ENCODE measurements at places on chromosomes 12 and 14. TPM values are rescaled to one million over a fixed set of nuclear protein-coding genes. Genes with fewer than 3 reads are reported as not detected.

Gene GLT8D2
- 101 TPM for total RNA-seq

Gene FLRT2
- 194 TPM for total RNA-seq

Gene BDKRB2
- total RNA-seq = 10.5 TPM

Gene HRK
- 0.53 TPM for total RNA-seq

Data from urinary bladder (tissue), 4 donors.